ENCODE measurements at places on chromosomes 5 and 9. TPM values are rescaled to one million over a fixed set of nuclear protein-coding genes. Genes with fewer than 3 reads are reported as not detected.

The FREM1 gene
- 57.7 TPM for total RNA-seq

The ESM1 gene
- not detected for total RNA-seq

- DNase-seq = no peak
These were observed 19.3 kb upstream of the RXRA start for GRCh38 chr9:134306636-134307600.

The ADAMTSL1 gene
- 2.5 TPM for total RNA-seq

GRCh38 chr5:140875085-140876065 lies at the start of gene PCDHA12:
TSS of gene PCDHA12 (plus strand) at chr5:140875308. CDS start at chr5:140875473, 165 bp downstream.
- DNase-seq = no peak

The AMACR gene
- total RNA-seq = 14.3 TPM

- no peak for DNase-seq
These were observed 40.2 kb upstream of the EXOC3 start for GRCh38 chr5:402615-403359.

The TMEM232 gene
- 3.0 TPM for total RNA-seq

GRCh38 chr9:84716217-84716616 lies 46.7 kb downstream of the NTRK2 start:
- DNase-seq = no peak

DNA sequence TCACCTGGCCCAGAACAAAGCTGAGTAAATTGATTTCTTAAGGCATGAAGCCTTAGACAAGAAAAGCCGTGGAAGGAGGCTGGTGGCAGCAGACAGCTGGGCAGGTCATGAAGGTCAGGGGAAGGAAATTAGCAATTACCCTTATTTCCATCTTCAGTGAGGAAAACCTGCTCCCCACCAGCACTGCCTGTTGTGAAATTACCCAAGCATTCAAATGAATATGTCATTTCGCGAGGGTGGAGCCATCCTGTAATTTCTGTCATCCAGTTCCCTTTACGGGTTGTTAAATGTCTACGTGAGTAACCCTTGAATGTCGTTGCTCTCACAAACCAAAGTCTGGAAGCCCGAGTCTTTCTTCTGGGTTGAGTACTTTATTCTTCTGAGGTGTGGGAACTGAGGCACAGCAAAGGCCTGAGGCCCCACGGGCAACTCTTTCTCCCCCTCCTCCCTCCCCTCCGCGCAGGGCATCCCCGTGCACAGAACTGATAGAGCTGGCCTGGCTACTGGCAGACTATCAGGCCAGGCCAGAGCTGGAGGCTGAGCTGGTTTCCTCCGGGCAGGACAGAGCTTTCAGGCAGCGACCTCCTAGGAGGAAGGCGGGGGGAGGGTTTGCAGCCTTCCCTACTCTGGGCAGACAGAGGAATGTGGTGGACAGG lies 22.0 kb upstream of the AK3 start:
- DNase-seq = peak; percentile 8

The SLC34A3 gene
- not detected for total RNA-seq

- DNase-seq = no peak
These were observed 307.6 kb downstream of the ARL15 start for GRCh38 chr5:54002779-54003178.

DNA sequence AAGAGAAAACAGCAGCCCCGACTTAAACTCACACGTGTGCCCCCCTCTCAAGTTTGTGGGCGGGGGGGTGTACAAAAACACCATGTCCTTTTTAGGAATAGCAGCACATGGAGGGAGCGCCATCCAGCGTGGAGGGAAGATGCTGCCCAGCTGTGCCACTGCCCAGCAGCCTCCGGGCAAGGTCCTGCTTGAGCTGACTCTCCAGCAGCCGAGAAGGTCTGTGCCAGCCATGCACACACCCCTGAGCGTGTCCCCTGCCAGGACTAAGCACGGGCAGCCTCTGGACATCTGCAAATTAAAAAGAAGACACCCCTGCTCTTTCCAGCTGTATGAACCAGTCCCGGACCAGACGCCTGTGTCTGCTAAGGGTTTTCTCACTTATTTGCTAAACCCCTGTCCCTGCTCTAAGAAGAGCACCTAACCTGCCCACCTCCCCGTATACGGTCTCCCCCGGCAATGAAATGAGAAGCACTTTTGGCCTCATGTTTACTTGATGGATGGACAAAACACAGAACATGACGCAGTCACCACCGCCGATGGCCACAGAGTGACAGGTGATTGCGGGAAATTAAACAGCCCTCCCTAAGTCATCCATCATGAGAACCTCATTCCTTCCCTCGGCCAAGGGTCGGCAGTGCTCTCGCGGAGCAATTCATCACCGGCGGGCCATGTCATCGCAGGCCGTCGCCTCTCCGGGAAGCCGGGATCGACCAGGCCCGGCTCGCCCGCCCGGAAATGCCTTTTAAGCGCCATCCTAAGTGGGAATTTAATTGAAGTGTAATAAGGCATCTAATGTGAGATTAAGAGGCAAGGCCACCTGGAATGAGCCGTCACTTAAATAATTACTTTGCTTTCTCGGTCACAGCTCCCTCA lies 96.9 kb downstream of the OLFM1 start:
- no peak for DNase-seq

The FCHSD1 gene
- 20.6 TPM for total RNA-seq

- DNase-seq = no peak
These were observed 43.3 kb upstream of the TJP2 start for GRCh38 chr9:69130456-69131441.

DNA sequence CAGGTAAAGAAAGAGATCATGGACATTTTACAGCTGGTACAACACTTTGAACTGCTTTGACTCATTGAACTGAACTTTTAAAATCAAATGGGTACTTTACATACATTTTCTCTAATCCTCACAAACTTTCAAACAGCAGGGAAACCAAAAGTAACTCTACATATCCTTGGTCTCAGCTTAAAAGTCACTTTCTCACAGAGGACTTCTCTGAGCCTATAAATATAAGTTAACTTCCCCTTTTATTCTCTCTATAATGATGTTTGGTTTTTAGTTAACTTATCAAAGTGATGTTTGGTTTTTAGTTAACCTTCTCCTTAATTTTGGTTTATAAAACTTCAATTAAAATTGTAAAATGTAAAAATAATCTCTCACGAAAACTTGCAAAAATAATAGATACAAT lies 209.8 kb downstream of the MCTP1 start:
- DNase-seq = no peak

The TAF11L2 gene
- total RNA-seq = not detected

The SLC6A19 gene
- not detected for total RNA-seq

The PRLR gene
- total RNA-seq = 0.64 TPM

DNA sequence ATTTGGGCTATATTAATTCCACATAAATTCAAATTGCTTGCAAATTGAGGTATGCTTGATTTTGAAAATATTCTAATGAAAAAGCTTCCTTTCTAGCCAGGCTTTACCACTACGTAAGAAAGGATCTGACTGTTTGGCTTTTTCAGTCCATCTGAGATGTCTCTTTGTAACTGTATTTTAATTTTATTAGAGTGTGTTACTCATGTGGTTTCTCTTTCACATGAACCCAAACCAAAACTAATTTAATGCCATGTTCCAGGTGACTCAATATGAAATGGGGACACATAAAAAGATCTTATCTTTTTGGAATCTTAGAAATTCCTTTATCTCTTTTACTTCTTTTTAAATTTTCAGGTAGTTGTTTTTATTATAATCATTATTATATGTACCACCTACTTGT lies 85.3 kb downstream of the NFIB start:
- no peak for DNase-seq

DNA sequence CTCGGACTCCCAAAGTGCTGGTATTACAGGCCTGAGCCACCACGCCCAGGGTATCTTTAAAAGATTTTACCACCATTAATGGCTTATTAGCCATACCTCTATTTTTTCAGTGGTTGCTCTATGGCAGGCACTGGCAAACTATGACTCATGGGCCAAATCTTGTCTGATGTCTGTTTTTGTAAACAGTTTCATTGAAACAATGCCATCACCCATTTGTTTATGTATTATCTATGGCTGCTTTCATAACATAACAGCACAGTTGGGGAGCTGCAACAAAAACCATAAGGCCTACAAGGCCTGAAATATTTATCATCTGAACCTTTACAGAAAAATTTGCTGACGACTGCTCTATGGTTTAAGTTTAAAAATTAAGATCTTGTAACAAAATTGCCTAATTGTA lies 66.8 kb downstream of the SLC38A9 start:
- DNase-seq = no peak

DNA sequence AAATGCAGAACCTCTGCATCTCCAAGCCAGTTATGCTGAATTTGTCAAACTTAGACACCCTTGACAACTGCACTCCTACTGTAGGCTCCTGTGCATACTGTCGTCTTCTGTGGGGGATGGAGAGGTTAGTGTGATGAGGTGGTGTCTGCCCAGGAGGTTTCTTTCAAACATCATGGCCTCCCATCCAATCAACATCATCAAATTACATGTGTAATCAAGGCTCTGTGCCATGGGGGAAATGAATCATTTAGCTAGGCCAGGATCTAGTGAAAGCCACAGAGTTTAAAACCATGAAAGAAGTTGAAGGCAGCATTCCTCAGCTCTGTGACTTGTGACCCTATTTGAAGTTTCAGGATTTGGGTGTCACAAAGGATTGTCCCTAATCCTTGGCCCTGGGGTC lies 240.6 kb downstream of the MARCHF11 start:
- DNase-seq = no peak

DNA sequence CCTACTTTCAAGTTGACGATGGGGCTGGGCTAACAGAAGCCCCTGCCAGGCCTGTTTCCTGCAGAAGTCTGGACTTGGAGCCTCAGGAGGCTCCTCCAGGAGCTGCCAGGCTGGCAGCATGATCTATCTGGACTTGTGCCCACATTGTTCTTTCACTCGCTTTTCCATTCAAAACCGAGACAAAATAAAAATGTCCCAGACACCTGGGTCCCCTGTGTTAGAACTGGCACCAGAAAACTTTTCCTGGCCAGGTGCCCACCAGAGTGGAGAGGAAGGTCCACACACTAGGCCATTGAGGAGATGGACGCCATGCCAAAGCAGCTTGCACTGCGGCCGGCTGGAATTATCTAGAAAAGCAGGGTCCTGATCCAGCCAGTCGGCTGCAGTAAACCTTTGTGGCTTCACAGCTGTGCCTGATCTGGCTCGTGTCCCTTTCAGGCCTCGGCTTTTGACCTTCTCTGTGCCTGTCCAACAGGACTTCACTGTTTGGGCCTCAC lies 78.2 kb downstream of the GCNT1 start:
- no peak for DNase-seq

The TOPORS gene
- total RNA-seq = 21.0 TPM

GRCh38 chr5:178090856-178091255 lies 22.5 kb upstream of the N4BP3 start:
- no peak for DNase-seq

DNA sequence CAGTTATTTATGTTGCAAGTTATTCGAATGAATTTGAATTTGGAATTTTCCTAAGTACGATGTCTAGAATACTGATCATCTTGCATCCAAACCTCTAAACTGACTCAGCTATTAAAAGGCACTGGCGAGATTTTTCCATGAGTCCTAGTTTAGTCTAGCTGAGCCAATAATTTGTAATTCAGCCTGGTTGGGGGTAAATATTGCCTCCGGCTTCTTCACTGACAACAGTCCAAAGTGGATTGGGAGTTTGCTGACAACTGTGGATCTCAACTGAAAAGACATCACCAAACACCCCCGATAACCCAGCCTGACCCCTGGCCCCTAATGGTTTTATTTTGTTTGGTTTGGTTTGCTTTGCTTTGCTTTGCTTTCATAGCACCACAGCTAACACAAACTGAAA lies 189.8 kb upstream of the DAPK1 start:
- no peak for DNase-seq

GRCh38 chr9:137303151-137303892 lies 1.3 kb upstream of the NRARP start:
- DNase-seq = no peak

- DNase-seq = peak; percentile 59
These were observed 849 bp upstream of the RGMB start for GRCh38 chr5:98772415-98773213.

DNA sequence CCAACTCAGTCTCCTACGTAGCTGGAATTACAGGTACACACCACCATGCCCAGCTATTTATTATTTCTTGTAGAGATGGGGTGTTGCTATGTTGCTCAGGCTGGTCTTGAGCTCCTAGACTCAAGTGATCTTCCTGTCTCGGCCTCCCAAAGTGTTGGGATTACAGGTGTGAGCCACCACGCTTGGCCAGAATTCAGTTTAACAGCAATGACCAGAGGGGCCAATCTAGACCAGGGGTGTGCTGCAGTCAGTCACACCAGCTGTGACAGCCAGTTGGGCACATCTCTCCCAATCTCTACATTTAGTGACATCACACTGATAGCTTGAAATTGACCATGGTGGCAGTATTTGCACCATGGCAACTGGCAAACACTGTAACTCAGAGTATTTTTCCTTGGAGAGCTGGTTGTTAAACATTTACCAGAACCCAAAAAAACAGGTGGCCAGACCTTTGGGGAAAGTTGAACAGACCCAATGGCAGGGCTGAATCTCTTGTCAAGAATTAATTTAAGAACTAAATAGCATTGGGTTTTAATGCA lies 67.7 kb upstream of the UBTD2 start:
- no peak for DNase-seq

DNA sequence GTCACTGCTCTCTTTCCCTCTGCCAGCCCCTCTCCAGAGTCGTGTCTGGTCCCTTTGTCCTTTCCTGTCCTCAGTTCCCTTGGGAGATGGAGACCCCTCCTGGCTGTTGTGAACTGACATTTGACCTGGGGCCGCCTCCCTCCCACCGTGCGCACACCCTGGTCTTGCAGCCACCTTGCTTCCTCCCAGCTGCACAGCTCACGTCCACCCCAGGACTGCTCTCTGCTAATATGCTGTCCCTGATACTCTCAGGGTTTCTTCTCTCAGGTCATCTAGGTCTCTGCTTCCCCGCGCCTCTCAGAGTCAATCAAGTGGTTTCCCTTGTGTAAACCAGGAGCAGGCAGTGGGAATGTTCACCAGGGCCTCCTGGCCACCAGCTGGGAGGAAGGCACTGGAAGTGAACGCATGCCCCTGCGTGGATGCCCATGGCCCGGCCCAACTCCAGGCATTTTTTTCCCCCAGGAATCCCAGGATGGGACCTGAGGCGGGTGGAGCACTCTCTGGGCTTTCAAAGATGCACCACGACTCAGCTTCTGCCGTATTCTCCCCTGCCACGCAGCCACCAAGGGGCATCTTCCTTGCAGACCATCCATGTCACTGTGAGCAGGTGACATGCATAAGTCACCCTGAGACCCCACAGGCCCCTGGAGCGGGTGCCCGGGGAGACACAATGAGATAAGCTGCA lies 142.4 kb downstream of the OLFM1 start:
- no peak for DNase-seq

The TMEM171 gene
- not detected for total RNA-seq

DNA sequence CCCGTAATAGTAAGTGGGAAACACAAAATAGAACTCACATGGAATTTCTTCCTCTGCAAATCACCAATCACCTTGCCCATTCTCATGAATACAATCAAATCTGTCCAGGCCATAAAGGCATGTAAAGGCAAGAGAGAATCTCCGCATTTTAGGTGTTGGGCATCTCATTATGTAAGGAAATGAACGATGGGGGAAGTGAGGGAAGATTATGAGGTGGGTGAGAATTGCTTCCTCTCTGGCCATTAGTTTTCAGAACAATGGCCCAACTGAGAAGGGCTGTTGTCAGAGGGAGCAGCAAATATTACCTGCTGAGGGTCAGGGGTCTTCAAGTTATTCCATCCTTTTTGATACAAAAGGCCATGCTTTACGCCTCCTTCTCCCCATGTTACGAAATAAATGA lies 455.1 kb downstream of the ARHGEF28 start:
- DNase-seq = no peak

The SARDH gene
- 4.5 TPM for total RNA-seq

GRCh38 chr5:58182287-58182841 lies 277.5 kb downstream of the PLK2 start:
- no peak for DNase-seq

GRCh38 chr9:24451346-24451745 lies 94.4 kb downstream of the IZUMO3 start:
- no peak for DNase-seq

The C9orf153 gene
- 0.19 TPM for total RNA-seq

GRCh38 chr9:106969696-106970095 lies 106.7 kb downstream of the ZNF462 start:
- no peak for DNase-seq

All from neural crest cell (in vitro differentiated cells).